ENCODE measurements at places on chromosomes 13 and 19.
A peak's percentile ranks its signal among the peaks of the same experiment; 100 is the strongest.

- peaks cover 11% of the 10 kb centered on the region for H3K4me1 ChIP-seq
- peak overlapping the region; percentile 80 for H3K4me3 ChIP-seq
- peaks cover 6% of the 10 kb centered on the region for H3K27me3 ChIP-seq
- no peak for DNase-seq
Measured at GRCh38 chr19:51108805-51109146, 567 bp upstream of the CTU1 start.

GRCh38 chr19:14333101-14333871 lies 48.0 kb upstream of the ADGRE5 start:
- H3K36me3 ChIP-seq = no peaks in the 10 kb centered on the region
- H3K27me3 ChIP-seq = no peaks in the 10 kb centered on the region
- DNase-seq = no peak
- peaks cover 6% of the 10 kb centered on the region for H3K4me1 ChIP-seq
- no peak overlapping the region for H3K27ac ChIP-seq

- H3K27me3 ChIP-seq = no peaks in the 10 kb centered on the region
- H3K27ac ChIP-seq = no peak overlapping the region
- DNase-seq = no peak
- no peaks in the 10 kb centered on the region for H3K36me3 ChIP-seq
- no peak overlapping the region for H3K4me3 ChIP-seq
Measured at GRCh38 chr13:94444826-94445225, 34.7 kb downstream of the DCT start.

- H3K36me3 ChIP-seq = no peaks in the 10 kb centered on the region
- H3K27me3 ChIP-seq = no peaks in the 10 kb centered on the region
- no peak overlapping the region for H3K27ac ChIP-seq
- DNase-seq = no peak
- no peak overlapping the region for H3K4me3 ChIP-seq
- no peaks in the 10 kb centered on the region for H3K4me1 ChIP-seq
Measured at GRCh38 chr13:58343076-58343475, 711.5 kb downstream of the PCDH17 start.

DNA sequence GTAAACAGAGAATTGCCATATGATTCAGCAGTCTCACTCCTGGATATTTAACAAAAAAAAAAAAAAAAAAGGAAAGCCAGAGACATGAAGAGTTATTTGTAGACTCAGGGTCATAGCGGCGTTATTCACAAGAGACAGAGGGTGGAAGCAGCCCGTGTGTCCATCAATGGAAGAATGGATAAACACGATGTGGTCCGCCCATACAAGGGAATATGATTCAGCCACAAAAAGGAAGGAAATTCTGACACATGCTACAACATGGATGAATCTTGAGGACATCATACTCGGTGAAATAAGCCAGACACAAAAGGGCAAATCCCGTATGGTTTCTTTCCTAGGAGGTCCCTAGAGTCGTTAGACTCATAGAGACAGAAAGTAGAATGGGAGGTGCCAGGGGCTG lies 14.8 kb downstream of the ACSBG2 start:
- DNase-seq = no peak
- H3K27me3 ChIP-seq = no peaks in the 10 kb centered on the region
- no peaks in the 10 kb centered on the region for H3K4me1 ChIP-seq
- no peaks in the 10 kb centered on the region for H3K36me3 ChIP-seq

DNA sequence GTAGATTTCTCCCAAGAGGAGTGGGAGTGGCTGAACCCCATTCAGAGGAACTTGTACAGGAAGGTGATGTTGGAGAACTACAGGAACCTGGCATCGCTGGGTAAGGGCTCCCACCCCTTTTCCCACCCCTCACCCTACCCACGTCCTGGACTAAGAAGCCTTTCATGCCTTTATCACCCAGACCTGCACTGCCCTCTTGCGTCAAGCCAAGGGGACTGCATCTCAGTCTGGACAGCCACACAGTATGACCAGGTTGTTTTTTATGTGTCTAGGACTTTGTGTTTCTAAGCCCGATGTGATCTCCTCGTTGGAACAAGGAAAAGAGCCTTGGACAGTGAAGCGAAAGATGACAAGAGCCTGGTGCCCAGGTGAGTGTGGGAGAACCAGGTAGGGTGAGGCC lies 8.8 kb downstream of the ZFP28 start:
- no peaks in the 10 kb centered on the region for H3K4me1 ChIP-seq
- peaks cover 34% of the 10 kb centered on the region for H3K36me3 ChIP-seq

All from B cell (primary cell).